ENCODE measurements at places on chromosomes 2 and 18. TPM values are rescaled to one million over a fixed set of nuclear protein-coding genes. Genes with fewer than 3 reads are reported as not detected.

Gene ZNF532
- total RNA-seq = 122 TPM

Gene PTH2R
- not detected for total RNA-seq

Gene VWC2L
- total RNA-seq = not detected

Gene UPP2
- not detected for total RNA-seq

Gene TEX44
- not detected for total RNA-seq

Gene CDH20
- total RNA-seq = 0.39 TPM

Gene CPLX4
- total RNA-seq = not detected

Gene INHBB
- total RNA-seq = 21.9 TPM

Gene IL36RN
- total RNA-seq = not detected

Gene CHRND
- not detected for total RNA-seq

Measured in tibial nerve (tissue), 4 donors.